AG08396 (cell line): ENCODE measurements at places on chromosomes 5 and 9.
A peak's percentile ranks its signal among the peaks of the same experiment; 100 is the strongest.

GRCh38 chr9:109316207-109316640 is 4.6 kb downstream of the EPB41L4B start:
- peak; percentile 60 for DNase-seq

DNA sequence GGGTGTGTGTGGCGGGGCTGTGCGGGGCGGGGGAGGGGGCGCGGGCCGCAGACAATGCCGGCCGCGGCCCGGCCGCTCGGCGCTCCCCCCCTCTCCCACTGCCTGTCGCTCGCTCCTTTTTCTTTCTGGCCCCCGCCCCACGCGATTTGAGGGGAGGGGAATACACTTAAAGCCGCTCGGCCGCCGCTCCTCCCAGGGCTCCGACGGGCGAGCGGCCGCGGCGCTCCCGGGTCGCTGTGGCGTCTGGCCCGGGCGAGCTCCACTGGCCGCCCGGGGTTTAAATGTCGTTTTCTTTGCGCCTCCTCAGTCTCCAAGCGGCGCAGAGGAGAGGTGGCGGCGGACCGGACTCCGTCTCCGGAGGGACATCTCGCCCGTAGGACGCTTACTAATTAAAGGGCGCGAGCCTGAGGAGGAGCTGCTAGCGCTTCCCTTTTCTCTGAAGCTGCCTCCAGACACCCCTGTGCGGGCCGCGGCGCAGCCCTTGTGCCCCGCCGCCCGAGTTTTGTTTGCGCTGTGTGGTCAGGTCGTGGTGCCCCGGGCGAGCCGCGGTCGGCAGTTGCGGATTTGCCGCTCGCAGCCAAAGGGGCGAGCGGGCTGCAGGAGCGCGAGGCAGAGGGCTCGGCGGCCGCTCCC is 1.4 kb downstream of the ZSWIM6 start:
- DNase-seq, result peak; percentile 42

DNA sequence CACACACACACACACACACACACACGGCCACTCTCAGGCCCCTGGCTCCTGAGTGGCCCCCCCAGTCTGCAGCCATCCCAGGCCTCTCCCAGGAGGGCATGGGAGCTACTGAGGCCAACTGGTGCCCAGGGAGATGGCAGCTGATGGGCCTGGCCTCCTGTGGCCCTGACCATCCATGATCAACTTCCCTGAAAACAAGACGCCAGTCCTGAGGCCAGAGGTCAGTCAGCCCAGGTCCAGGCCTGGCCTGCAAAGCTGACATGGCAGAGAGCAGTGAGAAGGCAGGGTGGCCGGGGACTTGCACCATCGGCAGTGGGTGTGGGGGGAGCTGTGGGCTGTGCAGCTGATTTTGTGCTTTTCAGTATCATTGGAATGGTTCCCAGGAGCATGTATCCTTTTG is 47.0 kb downstream of the SARDH start:
- no peak for DNase-seq

DNA sequence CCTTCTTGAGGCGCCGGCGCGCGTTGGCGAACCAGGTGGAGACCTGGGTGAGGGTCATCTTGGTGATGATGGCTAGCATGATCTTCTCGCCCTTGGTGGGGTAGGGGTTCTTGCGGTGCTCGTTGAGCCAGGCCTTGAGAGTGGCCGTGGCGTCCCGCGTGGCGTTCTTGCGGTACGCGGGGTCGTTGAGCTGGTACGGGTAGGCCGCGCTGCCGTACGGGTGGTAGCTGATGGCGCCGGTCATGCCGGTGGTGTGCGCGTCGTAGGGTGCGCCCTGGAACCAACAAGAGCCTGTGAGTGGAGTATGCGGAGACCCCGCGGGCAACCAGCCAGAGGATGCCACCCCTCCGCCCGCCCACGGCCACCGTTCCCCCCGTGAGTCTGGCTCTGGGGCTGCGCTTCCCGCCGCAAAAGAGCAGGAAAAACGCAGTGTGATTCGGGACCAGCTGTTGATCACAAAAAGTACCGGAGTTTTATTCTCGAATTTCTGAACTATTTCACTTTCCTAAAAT is 1.9 kb downstream of the IRX2 start:
- no peak for DNase-seq

DNA sequence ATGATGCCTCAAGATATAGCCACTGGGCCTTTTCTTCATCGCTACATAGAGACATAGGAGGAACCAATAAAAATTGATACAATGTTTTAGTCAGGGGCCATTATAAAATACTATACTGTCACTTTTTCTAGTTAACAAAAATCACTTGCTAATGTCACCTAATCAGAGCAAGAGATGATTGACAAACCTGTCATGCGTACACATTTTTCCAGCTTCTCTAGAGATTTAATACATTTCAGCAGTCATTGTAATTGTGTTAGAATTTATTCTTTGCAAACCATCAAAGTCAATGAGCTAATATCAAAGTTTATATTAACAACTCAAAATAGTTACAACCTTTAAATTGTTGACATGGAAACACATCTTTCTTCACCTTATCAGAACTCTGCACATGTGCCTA is 513.6 kb upstream of the SEMA6A start:
- DNase-seq, result no peak

GRCh38 chr9:35526087-35526801 is 36.3 kb downstream of the RUSC2 start:
- no peak for DNase-seq

DNA sequence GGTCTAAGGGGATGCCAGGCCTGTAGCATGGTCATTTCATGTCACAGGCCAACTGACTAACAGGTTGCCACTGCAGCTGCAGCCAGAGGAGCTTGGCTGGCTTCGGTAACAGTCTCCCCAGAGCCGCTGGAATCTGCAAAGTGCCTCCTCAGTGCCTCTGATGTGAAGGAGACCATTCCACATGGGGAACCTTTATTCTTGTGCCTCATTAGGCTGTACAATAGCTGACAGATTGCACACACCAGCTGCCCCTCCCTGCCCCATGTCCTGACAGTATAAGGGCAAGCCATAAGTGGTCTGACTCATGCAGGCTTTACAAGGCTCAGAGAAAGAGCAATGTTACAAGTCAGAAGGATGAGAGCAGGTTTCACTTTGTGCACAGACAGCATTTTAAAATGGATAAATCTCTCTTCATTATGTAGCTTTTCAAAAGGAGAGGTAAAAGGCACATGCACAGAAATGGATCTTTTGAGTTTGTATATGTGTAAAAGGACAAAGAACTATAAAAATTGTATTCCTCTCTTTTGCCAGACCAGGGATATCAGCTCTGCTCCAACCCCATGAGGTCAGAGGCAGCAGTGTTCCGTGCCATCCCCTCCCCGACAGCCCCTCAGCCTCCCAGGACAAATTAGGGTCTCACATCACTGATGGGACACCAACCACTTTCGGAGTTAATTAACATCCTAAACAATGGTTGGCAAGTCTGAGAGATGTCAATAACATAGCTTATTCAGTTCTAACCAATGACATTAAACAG is 467.8 kb downstream of the TMEM232 start:
- peak; percentile 7 for DNase-seq

DNA sequence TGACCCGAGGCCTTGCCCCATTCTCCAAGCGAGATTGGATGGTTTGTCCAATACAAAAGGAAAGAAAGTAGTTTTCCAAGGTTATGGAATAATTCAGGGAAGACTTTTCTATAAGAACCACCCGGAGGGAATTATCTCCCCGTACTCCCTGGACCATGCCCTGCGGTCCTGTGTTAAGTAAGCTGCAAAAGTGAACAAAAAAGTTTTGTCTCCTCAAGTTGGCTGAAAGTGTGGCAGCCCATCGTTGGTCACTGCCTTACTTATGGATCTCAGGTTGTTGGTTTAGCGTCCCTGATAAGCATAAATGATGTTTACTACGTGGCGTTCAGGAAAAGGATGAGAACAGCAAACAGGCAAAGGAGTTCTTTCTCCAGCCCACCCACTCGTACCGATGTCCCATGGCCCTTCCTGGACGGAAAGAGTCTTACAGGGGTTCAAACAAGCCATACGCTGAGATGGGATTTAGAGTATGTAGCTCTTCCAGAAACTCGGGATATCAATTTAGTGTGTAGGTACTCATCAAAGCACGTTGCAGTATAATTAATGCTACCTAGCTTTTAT is 413 bp upstream of the AUH start:
- no peak for DNase-seq

- DNase-seq, result no peak
Measured at GRCh38 chr9:99605016-99605743, 216.5 kb upstream of the NR4A3 start.

DNA sequence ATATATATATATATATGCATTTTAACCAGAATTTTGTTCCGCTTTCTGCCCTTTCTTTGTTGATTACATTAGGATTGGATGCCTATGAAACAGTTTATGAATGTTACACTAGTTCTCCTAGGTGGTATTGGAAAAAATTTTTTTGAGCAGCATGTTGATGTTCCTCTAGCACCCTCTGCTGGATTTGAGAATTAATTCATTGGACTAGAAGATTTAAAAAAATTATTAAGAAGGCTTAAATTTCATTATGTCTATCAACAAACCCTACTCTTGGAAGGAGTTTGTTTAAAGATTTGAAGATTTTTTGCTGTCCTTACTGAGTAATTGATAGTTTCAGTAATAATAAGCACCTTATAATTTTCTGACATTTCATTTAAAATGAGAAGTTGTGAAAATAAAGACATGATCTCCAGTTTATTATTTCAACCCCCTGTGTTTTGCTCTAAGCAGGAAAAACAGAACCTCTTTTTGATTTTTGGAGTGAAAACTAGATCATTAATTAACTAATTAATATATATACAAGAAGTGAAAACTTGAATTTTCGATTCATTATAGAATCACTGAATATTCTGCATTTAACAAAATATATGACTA is 89.6 kb downstream of the CCDC171 start:
- peak; percentile 27 for DNase-seq

DNA sequence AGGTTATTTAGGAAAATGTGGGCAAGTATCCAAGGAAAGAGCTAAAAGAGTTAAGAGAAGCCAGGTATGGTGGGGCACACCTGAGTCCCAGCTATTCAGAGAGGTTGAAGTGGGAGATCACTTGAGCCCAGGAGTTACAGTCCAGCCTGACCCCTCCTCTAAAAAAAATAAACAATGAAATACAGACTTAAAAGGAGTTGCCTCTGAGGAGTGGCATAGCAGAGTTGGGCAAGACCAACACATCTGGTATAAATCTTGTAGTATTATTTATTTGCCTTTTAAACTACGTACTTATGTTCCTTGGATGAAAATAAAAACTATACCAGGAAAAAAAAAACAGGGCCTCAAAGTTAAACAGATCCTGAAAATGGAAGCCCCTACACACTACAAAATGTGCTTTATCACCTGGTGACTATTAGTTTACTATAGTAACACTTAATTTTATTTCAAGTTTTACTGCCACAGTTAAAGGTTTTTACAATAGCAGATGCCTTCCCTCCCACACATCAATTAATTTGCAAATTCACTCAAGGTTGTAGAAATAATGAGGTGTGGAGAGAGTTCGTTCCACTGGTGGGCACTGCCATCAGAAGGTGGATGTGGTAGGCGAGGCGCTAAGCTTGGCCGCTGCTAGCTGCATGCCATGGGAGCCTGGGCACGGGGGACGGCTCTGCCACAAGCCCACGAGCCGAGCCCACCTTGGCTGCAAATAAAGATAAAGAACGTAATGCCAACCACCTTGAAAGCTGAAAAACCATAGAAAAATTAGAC is 48.0 kb downstream of the MED27 start:
- no peak for DNase-seq

DNA sequence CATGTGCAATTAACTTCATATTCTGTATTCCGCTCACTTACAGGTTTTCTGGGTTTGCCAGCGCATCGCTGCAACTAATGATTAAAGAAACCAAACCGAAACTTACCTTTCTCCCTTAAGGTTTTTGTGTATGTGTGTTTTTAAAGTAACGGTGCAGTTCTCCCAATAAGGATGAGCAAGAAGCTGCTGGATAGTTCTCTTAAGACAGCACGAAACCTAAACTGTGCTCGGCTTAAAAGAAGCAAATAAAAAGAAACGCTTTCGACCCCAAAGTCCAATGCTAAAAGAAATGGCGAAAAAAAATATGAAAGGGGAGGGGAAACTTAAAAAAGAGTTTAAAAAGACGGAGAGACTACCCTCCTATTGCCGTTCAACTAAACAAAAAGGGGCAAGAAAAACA is 340 bp downstream of the ELAVL2 start:
- no peak for DNase-seq

DNA sequence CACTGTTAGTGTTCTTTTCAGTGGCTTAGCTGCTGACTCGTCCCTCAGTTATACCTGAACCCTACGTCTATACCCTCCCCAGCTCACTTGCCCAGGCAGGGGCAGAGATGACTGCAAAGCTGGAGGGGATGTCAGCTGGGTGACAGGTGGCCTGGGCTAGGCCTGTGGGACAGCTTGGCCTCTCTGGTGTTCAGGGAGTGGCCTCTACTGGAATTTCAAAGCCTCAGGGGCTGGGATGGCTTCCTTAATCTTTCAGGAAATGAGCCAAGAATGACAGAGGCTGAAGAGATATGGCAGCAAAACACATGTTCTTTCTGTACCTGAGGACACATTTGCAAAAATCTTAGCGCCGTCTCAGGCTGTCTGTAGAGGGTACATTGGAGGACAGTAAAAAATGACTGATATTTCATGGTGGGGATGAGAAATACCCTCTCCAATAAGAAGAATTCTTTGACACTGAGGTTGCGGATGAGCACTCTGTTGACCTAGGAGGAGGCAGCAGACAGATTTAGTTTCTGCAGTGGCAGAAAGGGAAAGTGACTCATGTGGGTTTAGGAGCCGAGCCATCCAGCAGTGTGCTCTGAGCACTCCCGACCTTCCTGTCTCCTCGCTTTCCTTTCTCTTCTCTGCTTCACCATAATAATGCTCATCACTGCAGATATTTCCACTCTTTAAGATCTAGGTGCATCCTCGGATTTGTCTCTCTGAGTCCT is 54.4 kb downstream of the ENTREP1 start:
- DNase-seq, result no peak

GRCh38 chr5:161155451-161155850 is 303.4 kb upstream of the ATP10B start:
- no peak for DNase-seq

GRCh38 chr5:69416180-69416579 is 1.3 kb downstream of the MARVELD2 start:
- no peak for DNase-seq

- DNase-seq, result no peak
Measured at GRCh38 chr9:84152204-84152603, 171.6 kb downstream of the RMI1 start.

GRCh38 chr5:130282049-130282448 is 377.8 kb downstream of the CHSY3 start:
- no peak for DNase-seq

- no peak for DNase-seq
Measured at GRCh38 chr5:76379316-76379715, 23.8 kb upstream of the IQGAP2 start.

DNA sequence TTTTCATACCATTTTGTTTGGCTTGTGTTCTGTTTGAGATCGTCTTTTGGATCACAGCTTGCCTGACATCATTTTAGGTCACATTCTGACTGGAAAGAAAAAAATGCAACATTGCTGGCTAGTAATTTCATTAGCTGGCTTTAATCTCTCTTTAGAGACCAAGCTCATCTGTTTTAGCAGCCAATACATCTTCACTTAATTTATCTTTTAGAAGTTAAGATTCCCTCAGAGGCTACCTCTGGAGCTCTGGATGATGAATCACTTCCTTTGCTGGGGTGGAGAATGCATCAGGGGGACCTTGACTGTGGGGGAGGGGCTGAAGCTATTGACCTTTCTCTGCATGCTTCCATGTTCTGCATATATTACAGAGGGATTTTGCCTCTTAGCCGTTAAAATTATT is 181.5 kb upstream of the OTULINL start:
- peak; percentile 26 for DNase-seq

- no peak for DNase-seq
Measured at GRCh38 chr9:129241725-129242124, 63.7 kb upstream of the IER5L start.
